GM19239 (cell line): ENCODE measurements at places on chromosomes 2 and 18.

- no peak for DNase-seq
Observed at GRCh38 chr18:26826656-26827235, 38.8 kb downstream of the AQP4 start.

GRCh38 chr2:201883606-201884369 is 77.5 kb downstream of the CDK15 start:
- no peak for DNase-seq

DNA sequence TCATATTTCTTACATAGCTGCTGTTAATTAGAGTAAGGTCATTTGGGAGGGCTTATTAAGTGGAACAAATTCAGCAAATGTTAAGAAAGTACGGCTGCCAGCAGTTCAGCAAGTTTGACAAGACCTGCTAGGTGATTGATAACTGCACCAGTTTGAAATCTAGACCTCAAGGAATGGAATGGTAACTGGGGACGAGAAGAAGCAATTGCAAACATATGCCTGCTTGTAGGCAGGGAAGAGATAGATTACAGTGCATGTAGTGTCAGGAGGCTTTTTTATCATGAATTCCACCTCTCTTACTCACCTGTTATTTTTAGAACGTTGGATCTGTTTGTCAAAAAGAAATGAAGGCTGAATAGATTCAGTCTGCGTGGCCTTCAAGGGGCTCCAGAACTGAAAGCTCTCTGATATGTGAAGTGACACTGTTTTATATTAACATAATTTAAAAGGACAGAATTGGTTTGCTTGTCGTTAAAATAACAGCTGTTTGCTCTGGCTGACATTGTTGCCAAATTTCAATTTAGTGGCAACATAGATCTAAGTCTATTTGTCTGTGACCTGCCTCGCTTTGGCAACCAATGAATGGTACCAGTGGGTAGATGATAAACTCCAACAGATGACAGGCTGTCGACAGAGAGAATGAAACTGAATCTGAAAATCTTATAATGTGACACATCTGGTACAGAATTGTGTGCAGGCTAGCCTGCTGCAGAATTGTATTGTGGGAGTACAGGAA is 199.3 kb downstream of the ZNF407 start:
- no peak for DNase-seq

DNA sequence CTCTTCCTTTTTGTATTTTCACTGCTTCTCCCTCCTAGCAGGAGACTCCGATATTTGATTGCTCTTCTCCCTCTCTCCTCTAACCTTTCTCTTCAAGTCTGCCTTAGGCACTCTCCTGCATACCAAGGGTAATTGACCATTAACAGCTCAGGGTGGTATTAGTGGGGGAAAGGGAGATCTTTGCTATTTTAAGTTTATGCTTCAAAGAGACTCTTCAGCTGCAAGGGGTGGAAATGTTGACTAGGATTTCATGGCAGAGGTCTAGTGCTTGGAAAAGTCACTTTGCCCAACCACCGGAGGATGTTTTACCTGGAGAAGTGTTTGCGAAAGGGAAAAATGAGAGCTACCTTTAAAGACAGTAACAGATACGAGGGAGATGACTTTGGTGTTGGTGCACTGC is 453.7 kb downstream of the SLC4A3 start:
- DNase-seq, result no peak

DNA sequence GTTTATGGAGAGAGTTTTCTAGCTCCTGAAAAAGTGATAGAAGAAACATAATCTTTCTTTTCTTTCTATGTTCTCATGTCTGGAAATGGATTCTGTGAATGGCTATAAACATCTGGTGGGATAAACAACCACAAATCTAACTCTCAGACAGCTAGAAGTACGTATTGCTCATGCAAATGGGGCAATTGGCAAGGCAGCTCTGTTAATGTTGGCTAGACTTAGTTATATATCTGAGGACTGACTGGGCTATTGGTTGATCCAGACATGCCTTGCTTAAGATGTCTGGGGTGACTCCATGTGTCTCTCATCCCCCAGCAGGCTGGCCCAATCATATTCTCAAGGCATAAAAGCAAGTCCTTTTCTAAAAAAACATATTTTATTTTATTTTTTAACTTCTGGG is 939.2 kb upstream of the NRXN1 start:
- DNase-seq, result no peak

DNA sequence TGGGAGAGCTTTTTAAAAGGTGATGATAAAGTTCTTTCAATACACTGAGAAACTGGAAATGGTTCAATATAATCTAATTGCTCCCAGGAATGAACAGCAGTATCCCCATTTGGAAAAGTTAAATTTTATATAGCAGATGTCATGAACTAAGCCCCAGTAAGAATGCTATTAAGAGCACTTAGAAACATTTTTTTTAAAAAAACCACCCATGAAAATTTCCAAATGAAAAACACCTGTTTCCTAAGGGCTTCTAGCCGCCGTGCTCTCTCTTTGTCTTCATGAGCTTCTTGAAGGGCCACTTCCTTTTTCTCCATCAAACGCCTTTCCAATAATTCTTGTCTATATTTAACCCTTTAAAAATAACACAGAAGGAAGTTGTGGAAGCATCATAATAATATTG is 77.0 kb downstream of the UPP2 start:
- no peak for DNase-seq

DNA sequence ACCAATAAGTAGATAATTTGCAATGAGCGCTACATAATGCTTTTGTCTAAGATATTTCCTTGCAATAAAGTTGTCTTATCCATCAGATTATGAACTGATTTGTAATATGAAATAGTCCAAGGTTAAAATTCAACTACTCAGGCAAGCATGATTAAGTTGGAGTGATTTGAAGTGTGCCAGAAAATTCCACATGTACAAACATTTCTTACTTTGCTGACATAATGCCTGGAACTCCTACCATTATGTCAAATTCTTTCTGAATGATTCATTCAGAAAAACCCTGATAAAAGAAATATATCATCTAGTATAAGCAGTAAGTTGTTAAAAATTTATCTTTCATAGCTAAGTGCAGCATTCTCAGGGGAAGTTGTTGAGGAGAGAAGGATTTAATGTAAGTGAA is 87.3 kb downstream of the CBLN2 start:
- DNase-seq, result no peak

DNA sequence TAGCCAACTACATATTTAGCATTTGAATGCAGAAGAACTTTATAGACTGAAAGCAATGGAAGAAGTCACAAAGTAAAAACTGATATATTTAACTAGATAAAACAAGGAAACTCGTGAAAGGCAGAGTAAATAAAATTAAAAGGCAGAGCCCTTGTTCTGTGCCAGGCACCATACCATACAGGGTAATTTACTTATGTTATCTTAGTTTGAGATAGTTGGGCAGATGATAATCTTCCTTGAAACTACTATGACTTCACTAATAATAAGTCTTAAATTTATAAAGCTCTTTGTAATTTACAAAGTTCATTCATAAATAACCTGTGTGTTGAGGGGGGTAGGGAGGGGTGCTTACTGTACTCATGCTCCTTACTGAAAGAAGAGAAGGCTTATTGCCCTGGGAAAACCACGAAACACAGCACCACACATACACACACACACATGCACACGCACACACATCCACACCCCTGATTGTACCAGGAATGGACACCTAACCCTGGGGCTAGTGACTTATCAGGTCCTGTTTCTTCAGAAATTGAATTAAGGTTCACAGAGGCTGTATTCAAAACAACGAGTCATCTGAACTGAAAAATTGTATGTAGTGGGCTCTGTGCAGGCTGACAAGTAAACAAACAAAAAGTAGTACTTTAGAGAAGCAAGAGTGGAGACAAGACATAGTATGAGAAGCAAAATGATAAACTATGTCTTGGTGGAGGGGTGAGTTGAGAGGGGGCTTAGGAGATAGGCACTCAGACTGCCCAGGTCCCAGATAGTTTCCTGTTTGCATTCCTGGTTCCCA is 38.1 kb downstream of the AGFG1 start:
- DNase-seq, result no peak

GRCh38 chr18:59514203-59514602 is 155.1 kb upstream of the LMAN1 start:
- no peak for DNase-seq

DNA sequence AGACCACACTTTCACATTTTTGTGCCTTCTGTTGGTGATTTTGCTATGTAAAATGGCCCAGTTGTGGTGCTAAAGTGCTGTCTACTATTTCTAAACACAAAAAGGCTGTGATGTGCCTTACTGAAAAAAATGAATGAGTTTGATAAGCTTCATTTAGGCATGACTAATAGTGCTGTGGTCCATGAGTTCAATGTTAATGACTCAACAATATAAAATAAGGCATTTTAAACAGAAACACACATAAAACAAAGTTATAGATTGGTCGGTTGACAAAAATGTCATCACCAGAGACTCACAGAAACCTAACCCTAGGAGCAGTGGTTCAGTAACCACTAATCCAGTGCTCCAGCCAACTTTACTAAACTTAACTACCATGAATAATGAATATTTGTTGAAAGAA is 160.0 kb downstream of the DNAH6 start:
- no peak for DNase-seq

- no peak for DNase-seq
Observed at GRCh38 chr2:231665245-231666170, 42.8 kb upstream of the PTMA start.

DNA sequence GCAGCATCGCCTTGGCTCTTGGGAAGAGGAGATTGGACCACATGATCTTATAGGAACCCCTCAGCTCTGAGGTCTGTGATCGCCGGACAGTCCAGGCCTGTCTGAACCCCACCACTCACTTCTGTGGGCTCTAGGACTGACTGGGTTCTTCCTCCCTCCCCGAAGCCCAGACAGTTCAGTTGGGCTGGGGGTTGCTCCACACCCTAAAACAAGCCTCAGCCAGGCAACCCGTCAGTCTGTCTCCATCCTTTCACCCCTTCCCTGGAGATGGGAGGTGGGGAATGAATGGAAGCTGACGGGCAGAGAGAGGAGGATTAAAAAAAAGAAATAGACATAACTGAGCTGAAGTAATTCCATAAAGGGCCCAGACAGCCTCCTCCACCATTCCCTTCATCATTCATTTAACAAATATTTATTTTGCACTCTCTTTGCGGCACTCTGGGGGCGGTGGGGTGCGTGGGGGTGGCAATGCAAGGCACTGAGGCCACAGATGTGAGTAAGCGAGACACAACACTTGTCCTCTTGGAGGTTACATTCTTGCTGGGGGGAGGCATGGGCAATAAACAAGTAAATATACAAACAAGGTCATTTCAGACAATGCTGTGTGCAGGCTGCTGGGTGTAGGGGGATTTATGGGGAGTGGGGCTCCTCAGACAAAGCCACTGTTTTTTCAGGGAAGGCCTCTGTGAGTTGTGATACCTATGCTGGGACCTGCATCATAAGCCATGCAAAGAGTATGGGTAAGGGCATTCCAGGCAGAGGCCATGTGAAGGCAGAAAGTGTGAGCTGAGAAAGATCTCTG is 12.9 kb downstream of the WNT10A start:
- DNase-seq, result peak; percentile 2

- no peak for DNase-seq
Observed at GRCh38 chr2:75241696-75242095, 42.4 kb upstream of the TACR1 start.

- no peak for DNase-seq
Observed at GRCh38 chr2:21966139-21966538, 842.4 kb downstream of the TDRD15 start.

GRCh38 chr18:50663626-50664441 is 103.9 kb downstream of the MAPK4 start:
- DNase-seq, result no peak

DNA sequence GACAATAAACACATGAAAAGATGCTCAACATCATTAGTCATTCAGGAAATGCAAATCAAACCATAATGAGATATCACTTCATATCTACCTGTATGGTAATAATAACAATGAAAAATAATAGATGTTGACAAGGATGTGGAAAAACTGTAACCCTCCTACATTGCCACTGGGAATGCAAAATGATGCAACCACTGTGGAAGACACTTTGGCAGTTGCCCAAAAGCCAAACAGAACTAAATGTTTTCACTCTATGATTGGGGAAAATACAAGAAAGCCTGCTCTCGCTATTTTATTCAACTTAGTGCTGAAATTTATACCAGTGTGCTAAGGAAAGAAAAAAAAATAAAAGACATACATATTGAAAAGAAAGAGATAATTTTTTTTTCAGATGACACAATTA is 934.5 kb downstream of the CNTNAP5 start:
- no peak for DNase-seq
